HFF-Myc (cell line): ENCODE measurements at places on chromosomes 13 and 19.
A peak's percentile ranks its signal among the peaks of the same experiment; 100 is the strongest.

DNA sequence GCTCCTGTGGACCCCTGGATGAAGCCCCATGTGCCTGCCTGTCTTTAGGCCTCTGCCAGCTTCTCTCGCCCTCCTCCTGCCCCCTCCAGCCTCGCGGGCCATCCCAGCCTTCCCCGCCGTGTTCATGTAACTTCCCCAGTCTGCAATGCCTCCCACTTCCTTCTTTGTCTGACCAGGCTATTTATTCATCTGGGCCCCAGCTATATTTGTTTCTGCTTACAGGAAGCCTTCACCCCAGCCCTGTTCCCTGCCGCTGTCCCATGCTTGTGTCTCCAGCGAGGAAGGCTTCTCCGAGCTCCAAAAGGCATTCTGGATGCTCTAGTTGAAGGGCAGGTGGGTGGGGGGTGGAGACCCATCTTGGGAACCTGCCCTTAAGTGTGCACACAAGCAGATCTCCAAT lies 7.9 kb upstream of the C3 start:
- no peak for DNase-seq

DNA sequence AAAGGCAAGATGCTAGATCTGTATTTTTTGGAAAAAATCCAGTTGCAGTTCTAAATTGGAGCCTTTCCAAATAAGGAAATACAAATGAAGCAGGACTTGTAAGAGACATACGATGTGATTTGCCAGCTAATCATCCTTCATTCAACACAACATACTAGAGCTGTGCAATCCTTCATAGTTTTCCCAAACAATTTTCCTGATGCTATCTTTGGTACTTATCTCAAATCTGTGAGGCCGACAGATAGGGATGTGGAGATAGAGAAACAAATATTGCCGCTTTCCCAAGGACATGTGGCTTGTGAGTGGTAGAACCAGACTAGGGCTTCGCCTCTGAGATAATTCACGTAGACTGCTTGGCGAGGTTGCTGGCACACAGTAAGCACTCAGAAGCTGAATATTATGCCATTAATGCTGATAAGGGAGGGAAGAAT lies 176.6 kb downstream of the LMO7 start:
- DNase-seq: no peak

GRCh38 chr13:34964558-34964957 lies 22.5 kb downstream of the NBEA start:
- DNase-seq: no peak

DNA sequence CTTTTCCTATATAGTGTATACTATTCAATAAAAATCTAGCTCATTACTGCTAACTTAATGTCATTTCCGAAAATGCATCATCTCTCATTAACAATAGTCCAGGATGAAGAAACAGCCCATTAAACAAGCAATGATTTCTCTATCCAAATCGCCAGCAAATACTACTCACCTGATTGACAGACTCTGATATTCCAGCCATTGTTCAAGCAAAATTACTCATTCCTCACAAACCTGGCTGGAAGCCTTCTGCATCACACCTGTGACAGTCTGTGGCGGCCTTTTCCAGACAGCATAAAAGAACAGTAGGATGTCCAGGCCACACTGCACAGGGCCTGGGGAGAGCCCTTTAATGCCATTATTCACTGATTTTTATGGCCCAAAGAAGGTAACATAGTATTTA lies 115.9 kb downstream of the ABCC4 start:
- DNase-seq: no peak

GRCh38 chr19:3151563-3152418 lies 16.0 kb downstream of the GNA15 start:
- DNase-seq: no peak

DNA sequence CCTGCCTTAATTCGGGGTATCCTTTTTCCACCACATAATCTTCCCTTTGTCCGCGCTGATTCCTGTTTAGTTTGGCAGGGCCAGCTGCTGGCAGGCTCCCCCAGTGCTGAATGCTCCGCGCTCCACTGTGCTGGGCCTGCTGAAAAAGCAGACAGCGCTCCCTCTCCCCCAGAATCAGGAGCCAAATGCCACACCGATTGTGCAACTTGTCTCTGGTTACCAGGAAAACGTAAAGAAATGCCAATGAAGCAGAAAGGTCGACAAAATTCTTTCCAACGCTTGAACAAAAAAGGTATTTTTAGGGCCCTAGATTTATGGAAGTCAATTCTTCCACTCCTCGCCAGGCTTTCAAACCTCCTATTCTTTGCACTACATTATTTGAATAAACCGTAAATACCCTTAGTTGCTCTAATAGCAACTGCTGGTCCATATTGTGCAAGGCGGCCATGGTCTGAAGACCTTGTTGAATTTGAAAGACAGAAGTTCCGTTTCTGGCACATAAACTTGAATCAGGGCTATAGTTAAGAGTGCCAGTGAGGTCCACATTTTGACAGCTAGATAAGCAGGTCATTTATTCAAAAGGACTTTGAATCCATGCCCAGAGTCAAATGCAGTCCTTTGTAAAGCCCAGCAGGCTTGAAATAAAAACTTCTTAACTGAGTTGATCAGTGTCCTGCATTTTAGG lies 206.7 kb upstream of the RFC3 start:
- DNase-seq: no peak

- no peak for DNase-seq
These were observed 109.3 kb upstream of the MLNR start for GRCh38 chr13:49110913-49111170.

- no peak for DNase-seq
These were observed 3.5 kb downstream of the USF2 start for GRCh38 chr19:35272122-35272719.

DNA sequence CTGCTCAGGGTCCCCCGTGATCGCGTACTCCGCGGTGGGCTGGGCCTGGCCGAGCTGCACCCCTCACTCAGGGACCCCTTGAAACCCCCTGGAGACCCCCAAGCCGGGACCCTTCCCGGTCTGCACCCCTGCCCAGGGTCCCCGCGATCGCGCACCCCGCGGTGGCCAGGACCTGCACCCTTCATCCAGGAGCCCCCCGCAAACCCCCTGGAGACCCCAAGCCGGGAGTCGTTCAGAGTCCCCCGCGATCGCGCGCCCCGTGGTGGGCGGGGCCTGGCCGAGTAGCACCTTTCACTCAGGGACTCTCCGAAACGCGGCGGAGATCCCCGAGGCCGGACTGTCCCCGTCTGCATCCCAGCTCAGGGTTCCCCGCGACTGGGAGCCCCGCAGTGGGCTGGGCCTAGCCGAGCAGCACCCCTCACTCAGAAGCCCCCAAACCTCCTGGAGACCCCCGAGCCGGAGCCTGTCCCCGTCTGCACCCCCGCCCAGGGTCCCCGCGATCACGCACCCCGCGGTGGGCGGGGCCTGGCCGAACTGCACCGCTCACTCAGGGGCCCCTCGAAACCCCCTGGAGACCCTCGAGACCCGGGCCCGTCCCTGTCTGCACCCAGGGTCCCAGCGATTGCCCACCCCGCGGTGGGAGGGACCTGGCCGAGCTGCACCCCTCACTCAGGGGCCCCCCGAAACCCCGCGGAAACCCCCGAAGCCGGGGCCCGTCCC lies 748 bp downstream of the LMNB2 start:
- DNase-seq: no peak

DNA sequence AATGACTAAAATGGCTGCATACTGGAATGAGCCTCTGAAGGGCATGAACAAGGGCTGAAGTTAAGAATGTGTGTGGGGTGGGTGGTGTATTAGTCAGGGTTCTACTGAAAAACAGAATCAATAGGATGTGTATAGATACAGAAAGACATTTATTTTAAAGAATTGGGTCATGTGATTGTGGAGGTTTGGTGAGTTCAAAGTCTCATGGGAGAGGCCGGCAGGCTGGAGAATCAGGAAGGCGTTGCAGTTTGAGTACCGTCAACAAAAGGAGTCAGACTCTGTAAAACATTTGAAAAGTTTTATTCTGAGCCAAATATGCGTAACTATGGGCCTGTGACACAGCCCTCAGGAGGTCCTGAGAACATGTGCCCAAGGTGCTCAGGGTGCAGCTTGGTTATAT lies 24.5 kb upstream of the CYSLTR2 start:
- DNase-seq: no peak

DNA sequence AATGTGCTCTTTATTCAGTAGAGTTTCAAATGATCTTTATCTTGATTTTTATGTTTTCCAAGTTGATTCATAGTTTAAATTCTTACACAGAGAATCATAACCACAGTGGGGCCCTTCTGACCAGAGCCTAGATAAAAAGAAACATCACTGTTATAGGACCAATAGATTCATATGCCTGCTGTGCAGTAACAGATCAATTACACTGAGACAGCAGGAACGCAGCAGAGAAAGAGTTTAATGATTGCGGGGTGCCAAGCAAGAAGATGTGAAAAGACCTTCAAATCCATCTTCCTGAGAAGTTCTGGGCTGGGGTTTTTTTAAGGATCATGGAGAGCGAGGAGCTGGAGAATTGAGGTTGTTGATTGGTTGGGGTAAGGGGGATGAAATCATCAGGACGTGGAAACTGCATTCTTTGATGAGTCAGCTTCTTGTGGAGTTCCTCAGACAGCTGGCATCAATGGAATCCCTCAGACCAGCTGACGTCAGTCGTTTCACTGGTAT lies 346.6 kb downstream of the TBC1D4 start:
- peak; percentile 69 for DNase-seq

DNA sequence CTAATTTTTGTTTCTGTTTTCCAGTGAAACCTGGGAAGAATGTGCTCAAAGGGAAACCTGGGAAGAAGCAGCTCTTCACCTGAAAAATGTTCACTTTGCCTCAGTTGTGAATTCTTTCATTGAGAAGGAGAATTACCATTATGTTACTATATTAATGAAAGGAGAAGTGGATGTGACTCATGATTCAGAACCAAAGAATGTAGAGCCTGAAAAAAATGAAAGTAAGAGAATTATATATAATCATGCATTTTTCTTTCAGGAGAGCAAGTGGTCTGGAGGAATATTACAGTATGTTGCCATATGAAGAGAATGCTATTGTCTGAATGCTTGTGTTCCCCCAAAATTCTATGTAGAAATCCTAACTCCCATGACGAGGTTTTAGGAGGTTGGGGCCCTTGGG lies 3.4 kb downstream of the NUDT15 start:
- no peak for DNase-seq

- no peak for DNase-seq
These were observed at the start of gene ETV2 for GRCh38 chr19:35641515-35642151. TSS of gene ETV2 (plus strand) at chr19:35641745. CDS start at chr19:35642461, 716 bp downstream.

DNA sequence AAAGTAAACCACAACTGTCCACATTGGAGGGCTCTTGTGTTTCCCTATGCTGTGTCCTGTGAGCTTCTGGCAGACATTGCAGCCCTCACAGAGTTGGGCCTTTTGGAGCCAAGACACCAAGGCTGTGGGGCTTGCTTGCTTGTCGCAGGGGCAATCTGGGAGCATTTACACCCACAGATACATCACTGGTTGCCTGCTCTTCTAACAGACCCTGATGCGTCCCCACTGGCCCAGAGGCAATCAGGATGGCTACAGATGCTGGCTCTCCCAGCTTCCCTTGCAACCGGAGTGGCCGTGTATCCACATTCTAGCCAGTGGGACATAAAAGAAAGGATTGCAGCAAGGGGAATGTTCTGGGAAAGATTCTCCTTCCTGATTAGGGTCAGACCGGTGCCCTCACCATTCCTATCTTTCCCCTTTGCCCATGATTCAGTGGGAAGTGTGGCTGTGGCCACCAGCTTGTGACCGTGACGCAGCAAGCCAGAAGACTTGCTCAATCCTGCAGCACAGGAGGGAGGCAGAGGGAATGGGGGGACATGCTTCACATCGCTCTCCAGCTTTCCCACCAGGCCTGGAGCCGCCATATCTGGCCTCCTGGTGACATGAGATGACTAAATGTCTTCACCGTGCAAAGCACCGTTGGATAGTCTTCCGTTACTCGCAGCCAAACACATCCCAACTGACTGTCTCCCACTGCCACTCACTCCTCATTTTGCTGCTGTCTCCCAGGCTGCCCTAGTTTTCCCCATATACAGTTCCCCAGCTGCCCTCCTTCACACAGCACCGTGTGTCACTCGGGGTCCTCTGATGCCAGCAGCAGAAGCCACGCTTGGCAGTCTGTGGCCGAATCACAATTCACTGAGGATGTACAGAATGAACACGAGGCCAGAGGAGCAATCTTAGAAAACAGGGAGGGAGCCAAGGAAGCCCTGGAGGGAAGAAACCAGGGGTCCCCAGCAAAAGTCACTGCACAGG lies 151.0 kb downstream of the DPF1 start:
- DNase-seq: no peak

- no peak for DNase-seq
These were observed 799.0 kb downstream of the DACH1 start for GRCh38 chr13:71068041-71068440.

- DNase-seq: no peak
These were observed 13.8 kb downstream of the ATP12A start for GRCh38 chr13:24693862-24694471.

DNA sequence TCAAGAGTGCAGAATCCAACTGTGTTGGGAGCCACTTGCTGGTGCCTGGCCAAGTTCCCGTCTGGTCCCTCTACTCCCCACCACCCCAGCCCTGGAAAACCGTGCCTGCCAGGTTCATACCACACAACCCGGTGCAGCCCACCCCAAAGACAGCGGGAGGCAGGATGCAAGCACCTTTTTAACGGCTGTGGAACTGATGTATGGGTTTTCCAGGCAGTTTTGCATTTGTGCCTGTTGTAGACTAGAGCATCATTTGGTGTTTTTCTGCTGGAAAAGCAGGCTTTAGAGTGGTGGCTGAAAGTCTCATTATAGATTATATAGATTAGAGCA lies 13.5 kb downstream of the TFDP1 start:
- no peak for DNase-seq

DNA sequence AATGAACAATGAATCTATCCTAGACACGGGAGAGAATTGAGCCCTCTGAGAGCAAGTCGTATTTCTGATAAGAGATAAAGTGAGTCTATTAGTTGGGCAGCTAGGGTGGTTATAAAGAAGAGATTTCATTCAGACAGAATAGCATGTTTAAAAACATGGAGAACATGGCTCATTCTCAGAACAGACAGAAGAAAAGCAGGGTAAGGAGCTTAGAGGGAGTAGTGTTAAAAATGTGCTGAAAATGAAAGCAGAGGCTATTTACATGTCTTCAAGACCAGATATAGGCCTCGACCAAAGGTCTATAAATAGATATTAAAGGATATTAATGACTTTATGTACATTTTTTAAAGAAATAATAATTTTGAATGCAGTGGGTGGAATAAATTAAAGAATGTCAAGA lies 149.5 kb downstream of the SLITRK1 start:
- no peak for DNase-seq
